ENCODE measurements at places on chromosomes 1 and 21.

- no peak for DNase-seq
Measured at GRCh38 chr1:39713557-39713956, 22.3 kb upstream of the HPCAL4 start.

DNA sequence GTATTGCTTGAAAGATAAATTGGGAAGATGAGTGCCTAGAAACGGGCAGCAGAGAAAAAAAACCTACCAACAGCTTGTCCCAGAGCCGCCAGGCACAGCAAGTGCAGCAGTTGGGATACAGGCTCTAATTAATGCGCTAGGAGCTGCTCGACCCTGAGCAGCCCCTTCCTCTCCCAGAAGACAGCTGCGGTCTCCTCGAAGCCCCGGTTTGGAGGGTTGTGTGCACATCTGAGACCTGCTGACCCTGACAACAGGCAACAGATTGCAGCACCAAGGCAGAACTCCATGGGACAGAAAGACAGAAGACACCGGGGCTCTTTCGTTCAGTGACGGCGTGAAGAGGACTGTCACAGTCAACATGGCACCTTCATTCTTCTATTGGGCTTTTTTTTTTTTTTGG, 101.4 kb downstream of the TSEN15 start:
- DNase-seq, result no peak

- DNase-seq, result no peak
Measured at GRCh38 chr21:29557200-29557599, 258.5 kb downstream of the BACH1 start.

DNA sequence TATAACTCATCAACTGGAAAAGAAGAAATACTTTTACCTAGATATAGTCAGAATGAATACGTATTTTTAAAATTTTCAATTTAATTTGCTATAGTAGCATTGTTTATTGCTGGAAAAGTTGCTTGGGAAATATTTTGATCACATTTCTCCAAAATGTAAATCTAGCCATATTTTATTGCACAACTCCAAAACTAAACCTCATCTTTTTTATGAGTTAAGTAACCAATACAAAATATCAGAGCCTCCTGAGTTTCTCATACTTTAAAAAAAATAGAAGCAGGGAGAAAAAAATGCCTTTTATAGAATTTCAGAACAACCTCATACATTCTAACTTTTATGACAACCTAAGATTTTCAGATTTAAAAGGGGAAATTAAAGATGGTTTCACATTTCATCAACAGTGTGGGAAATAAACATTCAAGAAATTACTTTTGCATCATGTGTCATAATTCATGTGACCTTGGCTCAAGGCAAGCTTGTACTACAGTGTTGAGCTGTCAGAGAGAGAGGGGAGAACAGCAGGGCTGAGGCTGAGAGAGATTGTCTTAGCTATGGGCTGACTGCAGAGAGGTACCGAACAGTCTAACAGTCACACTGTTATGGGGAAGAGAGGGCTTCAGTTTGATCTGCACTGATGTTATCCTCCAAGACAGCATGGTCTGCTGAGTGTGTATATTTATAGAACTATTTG, 519.0 kb downstream of the LTN1 start:
- DNase-seq, result no peak

GRCh38 chr1:215079456-215079855, 3.1 kb upstream of the KCNK2 start:
- DNase-seq, result no peak

GRCh38 chr1:48026701-48027532, 29.7 kb upstream of the TRABD2B start:
- DNase-seq, result no peak

- no peak for DNase-seq
Measured at GRCh38 chr1:214296860-214297745, 16.1 kb downstream of the SMYD2 start.

DNA sequence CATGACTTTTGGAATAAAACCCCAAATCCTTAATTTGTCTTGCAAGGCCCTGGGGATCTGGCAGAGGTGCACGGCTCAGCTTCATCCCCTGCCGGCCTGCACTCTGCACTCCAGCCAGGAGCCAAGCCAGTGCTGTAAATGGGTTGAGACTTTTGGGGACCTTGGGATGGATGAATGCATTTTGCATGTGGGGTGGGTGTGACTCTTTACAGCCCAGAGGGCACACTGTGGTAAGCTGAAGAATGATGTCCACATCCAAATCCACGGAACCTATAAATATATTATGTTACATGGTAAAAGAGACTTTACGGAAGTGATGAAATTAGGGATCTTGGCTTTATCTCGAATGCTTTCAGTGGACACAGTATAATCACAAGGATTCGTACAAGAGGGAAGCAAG, 177.8 kb downstream of the EDEM3 start:
- DNase-seq, result no peak

GRCh38 chr1:184037849-184038591, 492 bp upstream of the COLGALT2 start:
- no peak for DNase-seq

- DNase-seq, result peak; percentile 13
Measured at GRCh38 chr21:37367703-37368540, 1.3 kb downstream of the DYRK1A start.

- no peak for DNase-seq
Measured at GRCh38 chr21:42595283-42596187, 57.9 kb upstream of the PDE9A start.

DNA sequence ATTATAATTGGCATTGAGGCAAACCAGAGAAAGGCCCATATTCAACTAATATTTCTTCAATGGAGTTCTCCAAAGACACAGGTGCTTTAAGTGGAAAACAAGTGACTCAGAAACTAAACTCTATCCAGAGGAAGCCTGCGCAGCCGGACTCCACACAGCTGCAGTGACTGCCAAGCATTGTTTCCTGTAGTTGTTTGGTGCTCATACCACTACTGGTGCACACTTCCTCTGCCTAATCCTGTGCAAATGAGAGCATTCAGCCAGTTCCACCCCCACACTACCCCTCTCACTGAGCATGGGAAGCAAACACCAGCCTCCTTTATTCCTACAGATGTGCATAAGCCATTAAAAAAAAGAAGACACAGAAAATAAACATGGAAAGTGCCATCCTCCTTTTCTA, 102.9 kb downstream of the VAV3 start:
- no peak for DNase-seq

DNA sequence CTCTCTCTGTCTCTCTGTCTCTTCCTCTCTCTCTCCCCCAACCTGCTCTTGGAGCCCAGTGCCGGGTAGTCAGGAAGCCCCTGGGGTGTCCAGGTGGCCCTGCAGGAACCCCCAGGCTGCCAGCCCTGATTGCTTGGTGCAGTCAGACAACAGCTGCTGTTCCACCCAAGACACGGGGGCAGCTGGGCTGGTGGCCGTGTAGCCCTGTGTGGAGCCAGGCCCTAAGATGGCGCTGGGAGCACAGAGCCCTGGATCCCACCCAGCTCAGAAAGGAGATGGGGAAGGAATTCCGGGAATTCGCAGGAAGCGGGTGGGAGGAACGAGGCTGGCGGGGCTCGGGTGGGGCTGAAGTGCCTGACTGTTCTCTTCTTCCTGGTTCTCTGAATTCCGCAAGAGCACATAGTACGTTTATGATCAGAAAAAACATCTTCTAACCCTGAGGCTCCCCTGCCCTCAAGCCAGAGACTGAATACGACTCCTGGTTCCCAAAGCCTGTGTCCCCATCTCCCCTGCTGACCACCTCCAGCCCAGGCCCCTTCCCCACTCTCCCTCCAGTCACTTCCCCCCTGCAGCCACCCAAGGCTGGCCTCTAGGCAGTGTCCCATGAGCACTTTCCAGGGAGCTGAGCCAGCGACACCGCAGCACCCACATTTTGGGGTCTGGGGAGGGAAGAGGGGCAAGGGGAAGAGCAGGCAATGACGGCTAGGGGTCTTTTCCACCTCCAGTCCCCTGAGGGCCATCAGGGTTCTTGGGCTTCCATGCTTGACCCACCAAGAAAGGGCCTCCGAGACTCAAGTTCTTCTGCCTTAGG, 55.0 kb downstream of the WNT9A start:
- DNase-seq, result no peak

DNA sequence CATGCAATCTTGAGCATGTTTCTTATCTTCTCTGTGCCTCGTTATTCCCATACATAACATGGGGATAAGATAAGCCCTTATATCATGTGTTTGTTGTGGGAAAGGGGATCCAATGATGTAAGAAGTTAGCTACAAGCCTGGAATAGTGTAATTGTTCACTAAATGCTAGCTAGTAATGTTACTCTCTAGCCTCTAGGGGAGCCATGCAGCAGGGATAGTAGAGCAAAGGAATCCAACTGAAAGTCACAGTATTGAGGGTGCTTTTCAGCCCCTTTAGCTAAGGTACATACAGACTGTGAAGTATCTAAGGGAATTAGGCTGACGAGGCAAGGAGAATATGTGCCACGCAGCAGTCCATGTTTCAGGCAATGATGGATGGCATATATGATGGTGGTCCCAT, 46.9 kb downstream of the IL23R start:
- DNase-seq, result no peak

DNA sequence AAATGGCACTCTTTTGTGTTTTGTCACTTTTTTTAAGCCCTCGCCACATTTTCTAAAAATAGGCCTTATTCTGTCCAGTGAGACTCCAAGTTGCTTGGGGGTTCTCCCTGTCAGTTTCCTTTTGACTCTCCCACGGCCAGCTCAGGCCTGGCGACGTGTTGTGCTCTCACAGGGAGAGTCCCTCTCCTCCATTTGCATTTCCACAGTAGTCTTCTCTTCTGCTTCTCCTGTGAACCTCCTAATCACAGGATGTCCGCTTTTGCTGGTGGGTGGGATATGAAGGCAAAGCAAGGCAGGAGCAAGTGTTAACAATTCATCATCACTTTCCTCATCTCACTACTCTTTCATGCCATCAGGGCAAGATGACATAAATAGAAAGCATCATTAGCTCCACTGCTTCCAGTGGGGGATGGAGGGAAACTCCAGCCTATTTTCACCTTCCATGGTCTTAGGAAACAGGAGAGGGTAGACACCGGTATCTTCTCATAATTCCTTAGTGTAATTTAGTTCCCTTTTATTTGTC, 99.8 kb downstream of the INTS7 start:
- DNase-seq, result peak; percentile 47

DNA sequence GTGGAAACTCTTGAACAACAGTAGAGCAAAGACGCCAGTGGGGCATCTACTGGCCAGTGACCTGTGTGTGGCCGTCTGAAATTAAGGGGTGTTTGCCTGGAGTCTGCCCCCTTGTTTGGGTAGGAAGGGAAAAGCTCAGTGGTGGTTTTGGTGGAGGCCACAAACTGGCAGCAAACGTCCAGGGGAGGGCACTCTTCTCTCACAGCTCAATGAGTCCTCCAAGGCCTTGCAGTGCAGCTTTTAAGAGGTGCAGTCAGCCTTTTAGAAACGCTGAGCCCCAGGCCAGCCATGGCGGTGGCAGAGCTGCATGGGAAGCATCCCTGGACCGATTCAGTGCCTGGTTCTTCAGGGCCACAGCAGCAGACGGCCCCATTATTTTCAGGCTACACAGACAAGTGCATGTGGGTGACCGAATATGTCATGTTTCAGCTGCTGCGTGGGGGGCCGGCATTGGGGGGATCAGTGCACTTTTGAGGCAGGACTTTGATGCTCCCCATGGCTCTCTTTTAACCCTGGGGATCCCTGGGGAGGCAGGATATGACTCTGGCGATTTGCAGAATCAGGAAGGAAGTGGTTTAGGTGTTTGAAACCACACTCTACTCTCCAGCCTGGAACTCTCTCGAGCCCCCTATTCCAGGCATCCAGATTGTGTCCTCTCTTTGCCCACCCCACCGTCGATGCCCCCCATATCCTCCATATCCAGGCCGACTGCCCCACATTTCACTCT, 414.0 kb downstream of the PRDM2 start:
- DNase-seq, result no peak

GRCh38 chr1:32491386-32491785, 26.5 kb downstream of the ZBTB8B start:
- no peak for DNase-seq

GRCh38 chr1:30845904-30846290, 62.7 kb downstream of the SDC3 start:
- DNase-seq, result no peak

GRCh38 chr1:208242941-208243526, 1.1 kb downstream of the PLXNA2 start:
- no peak for DNase-seq

- DNase-seq, result no peak
Measured at GRCh38 chr1:19535214-19535613, 49.9 kb upstream of the CAPZB start.

- no peak for DNase-seq
Measured at GRCh38 chr1:39272027-39272797, 67.7 kb downstream of the MACF1 start.

GRCh38 chr1:27527890-27528817, 38.2 kb upstream of the WASF2 start:
- no peak for DNase-seq

- no peak for DNase-seq
Measured at GRCh38 chr1:53373246-53373645, 45.4 kb upstream of the LRP8 start.

GRCh38 chr1:112558634-112559033, 49.9 kb downstream of the WNT2B start:
- DNase-seq, result no peak

DNA sequence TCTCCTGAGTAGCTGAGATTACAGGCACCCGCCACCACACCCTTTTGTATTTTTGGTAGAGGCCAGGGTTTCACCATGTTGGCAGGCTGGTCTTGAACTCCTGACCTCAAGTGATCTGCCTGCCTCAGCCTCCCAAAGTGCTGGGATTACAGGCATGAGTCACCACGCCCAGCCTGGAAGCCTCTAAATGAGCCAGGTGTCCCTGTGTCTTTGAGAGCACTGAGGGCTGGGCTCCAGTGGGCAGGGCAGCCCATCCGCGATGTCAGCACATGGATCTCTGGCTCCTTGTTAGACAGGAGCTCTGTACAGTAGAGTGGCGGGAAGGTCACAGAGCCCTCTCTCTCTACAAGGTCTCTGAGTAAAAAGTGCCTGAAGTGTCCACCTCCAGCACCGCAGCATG, 124.3 kb downstream of the PGBD5 start:
- DNase-seq, result no peak

- no peak for DNase-seq
Measured at GRCh38 chr1:170692866-170693575, 29.1 kb downstream of the PRRX1 start.

GRCh38 chr1:204616641-204617040, 68.9 kb downstream of the LRRN2 start:
- DNase-seq, result no peak

DNA sequence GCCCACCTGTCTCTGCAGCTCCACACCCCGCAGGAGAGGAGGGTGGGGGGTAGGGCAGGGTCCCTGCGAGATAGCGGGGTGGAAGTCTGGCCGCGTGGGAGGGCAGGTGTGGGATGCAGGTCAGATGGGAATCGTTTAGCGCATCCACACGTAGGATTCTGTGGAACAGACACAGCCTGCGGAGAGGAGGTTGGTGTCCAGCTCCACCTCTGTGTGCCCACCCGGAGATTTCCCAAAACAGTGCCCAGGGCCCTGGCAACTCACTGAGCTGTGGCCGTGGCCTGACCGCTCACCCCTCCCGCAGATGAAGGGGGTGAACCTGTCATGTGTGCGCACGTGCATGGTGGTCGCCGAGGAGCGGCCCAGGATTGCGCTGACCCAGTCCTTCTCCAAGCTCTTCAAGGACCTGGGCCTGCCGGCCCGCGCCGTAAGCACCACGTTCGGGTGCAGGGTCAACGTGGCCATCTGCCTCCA, 46.9 kb downstream of the S100B start:
- no peak for DNase-seq

Measured in stimulated activated CD4-positive, alpha-beta T cell treated with anti-CD3 and anti-CD28 coated beads, Interleukin-4, amount 100 ng/mL, for 48 hours (primary cell).